Fibroblast of pulmonary artery (primary cell): ENCODE measurements at places on chromosomes 5 and 9.

GRCh38 chr5:122668552-122668951, 106.3 kb upstream of the SNX2 start:
- DNase-seq = no peak

GRCh38 chr9:13428766-13429165, 149.3 kb upstream of the MPDZ start:
- no peak for DNase-seq

DNA sequence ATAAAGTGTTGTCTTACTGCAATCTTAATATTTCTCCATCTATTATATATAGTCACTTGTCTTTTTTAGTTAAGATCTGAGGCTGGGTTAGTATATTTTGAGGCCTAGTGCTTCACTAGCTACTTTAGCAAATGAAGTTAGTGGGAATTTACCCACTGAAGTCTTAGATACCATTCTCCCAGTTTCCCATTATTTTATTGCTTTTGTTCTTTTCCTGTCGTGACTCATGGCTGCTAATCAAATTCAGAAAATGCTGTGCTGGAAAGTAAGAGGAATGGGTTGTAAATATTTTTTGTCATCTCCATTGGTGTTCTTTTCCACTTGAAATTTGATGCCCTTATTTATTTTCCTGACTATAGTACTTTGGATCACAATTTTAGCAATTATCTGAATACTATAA, 14.2 kb downstream of the TCERG1 start:
- peak; percentile 35 for DNase-seq

DNA sequence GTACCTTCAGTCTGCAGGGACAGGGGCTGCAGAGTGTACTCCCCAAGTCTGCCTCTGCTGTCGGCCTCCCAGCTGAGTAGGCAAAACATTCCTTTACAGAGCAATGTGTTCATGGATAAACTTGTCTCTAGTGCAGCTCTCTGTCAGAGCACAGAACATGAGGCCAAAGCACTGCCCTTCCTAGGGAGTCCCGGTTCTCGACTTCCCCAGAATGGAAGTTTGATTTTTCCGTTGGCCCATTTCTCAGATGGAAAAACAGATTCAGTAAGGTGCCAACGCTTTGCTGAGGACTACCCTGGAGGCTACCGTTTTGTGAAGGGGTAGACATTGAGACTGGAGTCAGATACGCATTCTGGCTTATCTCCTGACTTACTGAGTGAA, 422 bp upstream of the TRIM32 start:
- DNase-seq = no peak

GRCh38 chr5:116593340-116593739, 18.7 kb upstream of the SEMA6A start:
- DNase-seq = no peak

- DNase-seq = no peak
These were observed 1.3 kb downstream of the OR13J1 start for GRCh38 chr9:35868933-35869332.

- DNase-seq = peak; percentile 99
These were observed 166.8 kb downstream of the NNT start for GRCh38 chr5:43769571-43770355.

DNA sequence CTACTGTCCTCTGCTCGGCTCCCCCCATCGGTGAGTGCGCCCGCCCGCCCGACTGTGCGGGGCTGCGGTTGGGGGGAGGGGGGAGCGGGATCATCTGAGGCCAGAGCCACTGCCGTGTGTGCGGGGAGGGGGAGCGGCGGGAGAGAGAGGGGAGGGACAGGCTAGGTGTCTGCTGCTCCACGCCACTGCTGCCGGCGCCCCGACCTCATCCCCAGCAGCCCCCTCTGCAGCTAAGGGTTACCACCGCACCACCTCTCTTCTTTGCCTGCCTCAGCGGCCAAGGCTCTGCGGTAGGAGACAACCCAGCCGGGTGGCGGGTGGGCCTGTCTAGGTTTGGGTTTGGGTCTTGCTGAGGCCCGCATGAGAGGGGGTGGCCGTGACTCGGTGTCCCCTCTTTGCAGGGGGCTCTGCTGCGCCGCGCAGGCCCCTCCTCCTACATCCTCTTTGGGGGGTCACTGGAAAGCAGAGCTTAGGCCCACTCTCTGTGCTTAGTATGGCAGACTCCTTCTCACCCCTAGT, 670 bp upstream of the PURA start:
- DNase-seq = no peak

DNA sequence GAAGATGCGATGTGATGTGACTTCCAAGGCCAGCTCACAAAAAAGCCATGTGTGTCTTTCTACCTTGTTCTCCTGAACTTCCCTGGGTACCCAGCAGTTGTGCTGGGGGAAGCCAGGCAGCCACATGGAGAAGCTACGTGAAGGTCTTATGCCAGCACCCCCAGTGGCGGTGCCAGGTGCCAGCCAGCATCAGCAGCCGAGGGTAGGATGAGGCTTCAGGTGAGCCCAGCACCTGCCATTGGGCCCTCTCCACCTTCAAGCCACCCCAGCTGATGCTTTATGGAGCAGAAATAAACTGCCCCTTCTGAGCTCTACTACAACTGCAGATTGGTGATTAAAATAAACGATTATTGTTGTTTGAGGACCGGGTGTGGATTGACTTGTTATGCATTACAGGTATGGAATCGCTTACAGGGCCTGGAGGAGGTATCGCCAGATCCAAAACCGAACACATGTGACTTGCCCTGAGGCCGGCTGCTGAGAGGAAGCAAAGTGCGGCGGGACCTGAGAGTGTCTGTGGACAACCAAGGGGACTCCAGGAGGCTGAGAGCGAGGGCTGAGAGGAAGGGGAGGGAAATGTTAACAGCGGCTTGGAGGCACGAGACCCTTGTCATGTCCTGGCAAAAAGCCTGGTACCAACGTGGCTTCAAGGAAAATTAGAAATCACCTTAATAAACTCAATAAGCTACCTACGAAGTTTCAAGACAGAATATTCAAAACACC, 36.0 kb upstream of the OLFM1 start:
- no peak for DNase-seq

GRCh38 chr5:90855296-90856010, 296.9 kb downstream of the ADGRV1 start:
- no peak for DNase-seq

GRCh38 chr9:126293522-126293889, 33.1 kb upstream of the MVB12B start:
- no peak for DNase-seq

DNA sequence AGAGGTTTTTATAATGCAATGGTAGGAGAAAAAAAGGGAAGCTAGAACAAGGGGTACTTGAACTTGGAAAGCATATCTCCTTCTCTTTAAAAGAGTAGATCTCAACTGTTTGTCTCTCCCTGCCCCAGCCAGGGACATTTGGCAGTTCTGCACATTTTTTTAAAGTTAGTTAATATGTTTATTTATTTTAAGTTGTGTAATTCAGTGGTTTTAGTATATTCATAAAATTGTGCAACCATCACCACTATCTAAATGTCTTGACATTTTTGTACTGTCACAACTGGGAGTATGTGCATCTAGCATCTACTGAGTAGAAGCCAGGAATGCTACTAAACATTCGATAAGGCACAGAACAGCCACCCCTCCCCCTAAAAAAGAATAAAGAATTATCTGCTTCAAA, 103.5 kb upstream of the DPYSL3 start:
- peak; percentile 84 for DNase-seq

GRCh38 chr5:116299746-116300640, 215.2 kb downstream of the COMMD10 start:
- peak; percentile 26 for DNase-seq

DNA sequence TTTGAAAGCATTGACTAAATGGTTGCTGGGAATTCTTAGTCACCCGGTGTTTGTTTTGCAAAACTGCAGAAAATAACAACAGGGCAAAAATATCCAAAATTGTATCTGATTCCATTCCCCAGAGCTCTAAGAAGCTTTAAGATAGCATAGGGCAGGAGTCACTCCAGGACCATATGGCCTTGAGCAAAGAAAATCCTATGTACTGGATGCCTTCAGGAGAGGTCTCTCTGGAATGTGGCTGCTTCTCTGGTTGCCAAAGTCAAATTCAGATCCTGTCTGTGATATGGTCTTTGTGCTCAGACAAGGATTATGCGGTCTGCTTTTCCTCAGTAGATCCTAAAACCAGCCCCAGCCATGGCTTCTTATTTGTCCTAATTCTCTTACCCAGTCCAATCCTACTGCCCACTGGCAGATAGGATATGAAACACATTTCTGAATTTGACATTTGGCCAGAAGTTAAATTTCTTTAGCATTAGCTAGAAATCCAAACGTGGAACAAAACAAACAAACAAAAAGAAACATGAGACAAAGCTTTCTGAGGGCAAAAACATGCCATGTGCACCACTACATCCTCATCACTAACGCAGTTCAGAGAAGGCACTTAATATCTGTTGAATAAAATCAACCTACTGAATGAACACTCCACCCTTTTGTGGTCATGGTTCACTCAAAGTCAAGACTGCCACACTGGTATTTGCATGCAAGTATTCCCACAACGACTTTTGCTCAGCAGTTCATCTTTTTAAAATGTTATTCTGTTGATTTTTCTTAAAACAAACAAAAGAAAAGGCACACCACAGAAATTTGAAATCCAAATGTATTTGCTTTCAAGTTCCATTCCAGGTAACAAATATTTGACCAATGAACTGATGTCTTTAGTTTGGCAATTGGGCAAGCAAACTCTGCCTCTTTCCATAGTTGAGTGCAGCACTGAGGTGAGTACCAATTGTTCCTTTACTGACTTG, 165.7 kb downstream of the TRPM6 start:
- no peak for DNase-seq

- DNase-seq = no peak
These were observed 14.6 kb upstream of the ACOT12 start for GRCh38 chr5:81408496-81408895.

DNA sequence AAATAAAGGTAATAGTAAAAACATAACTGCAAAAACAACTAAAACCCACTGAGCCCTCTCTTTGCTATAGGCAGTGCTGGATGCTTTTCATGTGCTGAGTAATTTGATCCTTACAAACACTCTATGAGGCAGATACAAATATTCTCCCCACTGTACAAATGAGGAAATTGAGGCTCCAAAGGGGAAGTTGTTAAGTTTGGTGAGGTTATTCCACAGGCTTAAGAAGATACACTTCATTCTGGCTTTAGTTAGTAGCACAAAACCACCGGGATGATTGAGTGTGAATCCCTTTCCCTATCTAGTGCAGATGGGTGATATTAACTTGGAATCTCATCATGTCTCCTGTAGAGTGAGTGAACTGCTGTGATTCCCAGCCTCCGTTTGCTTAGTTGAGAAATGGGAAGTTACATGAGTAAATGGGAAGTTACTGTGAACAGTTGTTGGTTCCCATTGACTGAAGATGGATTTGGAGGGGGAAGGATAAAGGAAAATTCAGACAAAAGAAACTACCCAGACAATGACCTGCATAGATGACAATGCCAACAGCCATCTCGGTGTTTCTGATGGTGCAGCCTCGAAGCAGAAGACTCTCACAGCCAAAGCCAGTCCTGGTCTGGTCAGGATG, 208.3 kb downstream of the ATP10B start:
- DNase-seq = no peak

GRCh38 chr5:91417219-91417618, 34.1 kb upstream of the ARRDC3 start:
- peak; percentile 13 for DNase-seq

DNA sequence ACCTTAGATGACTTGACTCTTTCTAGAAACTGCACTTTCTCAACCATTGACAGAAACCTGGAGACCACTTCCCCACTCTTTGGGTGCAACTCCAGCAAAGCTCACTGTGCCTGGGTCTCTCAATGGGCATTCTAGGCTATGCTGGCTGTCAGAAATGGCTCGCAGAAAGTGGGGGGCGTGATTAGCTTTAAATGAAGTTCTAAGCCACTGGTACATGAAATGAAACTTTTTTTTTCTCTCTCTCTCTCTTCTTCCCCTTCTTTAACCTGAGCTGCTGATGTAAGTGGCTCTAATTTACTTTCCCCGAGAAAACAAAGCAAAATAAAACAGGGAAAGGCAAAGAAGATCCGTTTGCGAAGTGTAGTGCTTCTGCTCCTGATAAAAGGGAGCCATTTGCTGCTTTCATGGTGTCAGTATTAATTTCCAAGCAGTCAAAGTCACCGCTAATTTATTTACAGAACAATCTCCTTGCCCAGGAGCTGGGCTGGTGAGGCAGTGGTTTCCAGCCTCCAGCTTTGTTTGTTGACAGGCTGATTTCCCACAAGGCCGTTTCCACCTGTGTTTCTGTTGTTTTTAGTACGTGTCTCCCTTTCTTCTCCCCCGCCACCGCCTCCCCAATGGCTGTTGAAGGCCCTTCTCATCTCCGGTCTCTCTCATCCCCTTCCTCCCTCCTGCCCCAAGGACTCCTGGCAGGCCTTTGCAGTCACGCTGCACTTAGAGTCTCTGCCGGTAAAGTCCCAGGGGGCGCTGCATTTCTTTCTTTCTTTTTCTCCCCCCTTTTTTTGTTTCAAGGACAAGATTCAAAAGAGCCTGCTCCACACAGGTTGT, 422.9 kb downstream of the EBF1 start:
- no peak for DNase-seq

DNA sequence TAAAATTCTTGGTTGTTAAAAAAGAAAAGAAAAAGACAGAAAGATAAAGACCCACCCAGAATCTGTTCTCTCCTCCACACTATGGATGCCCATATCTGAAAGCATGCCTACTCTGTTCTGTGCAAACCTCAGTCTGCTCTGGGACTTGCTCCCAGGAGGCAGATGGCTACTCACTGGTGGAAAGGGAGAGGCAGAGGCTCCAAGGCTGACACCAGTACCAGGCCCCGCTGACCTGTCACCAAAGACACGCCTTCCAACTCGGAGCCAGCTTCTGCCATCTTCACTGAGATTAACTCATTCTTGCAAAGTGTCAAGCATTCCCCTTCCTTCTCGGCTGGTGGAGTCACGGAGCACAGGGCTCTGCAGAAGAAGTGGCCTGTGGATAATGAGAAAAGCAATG, 21.6 kb downstream of the SH3TC2 start:
- no peak for DNase-seq

GRCh38 chr5:167778228-167778627, 513.2 kb upstream of the WWC1 start:
- DNase-seq = no peak

DNA sequence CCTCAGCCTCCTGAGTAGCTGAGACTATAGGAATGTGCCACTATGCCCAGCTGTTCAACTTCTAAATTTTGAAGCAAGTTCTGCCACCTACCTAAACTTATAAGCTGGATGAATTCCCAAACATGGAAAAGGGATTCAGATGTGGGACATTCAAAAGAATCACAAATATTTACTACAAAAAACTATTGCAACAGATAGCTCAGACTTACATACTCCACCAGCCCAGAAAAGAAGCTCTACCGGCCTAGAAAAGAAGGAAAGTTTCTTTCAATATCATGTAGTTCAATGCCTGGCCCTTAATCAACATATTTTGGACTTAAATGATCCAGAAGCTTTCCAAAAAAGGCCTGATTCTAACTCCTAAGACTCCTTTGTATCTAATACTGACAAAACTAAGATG, 23.8 kb downstream of the SH3RF2 start:
- DNase-seq = no peak

- DNase-seq = peak; percentile 68
These were observed 79.7 kb upstream of the ZNF366 start for GRCh38 chr5:72586788-72587530.
